ENCODE measurements at places on chromosomes 13 and 19.
A peak's percentile ranks its signal among the peaks of the same experiment; 100 is the strongest.

DNA sequence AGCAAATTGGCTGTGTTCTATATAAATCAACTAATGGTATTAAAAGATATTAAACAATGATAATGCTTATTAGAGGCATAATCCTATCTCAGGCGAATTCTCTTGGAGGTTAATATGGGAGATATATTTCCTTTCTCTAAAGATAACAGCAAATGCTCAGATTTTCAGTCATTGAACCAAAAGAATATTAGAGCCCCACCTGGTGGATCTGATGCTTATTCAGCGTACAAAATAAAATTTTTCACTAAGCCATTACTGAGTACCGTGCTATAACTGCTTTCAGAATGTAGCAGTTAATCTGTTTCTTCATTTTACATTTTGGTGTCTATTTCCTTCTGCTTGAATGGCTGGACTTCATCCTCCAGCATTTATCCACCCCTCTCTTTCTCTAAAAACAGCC, 143.3 kb upstream of the IPO5 start:
- DNase-seq, result no peak

- no peak for DNase-seq
Observed at GRCh38 chr13:48678316-48678715, 24.6 kb downstream of the CYSLTR2 start.

GRCh38 chr19:54309811-54310210, 3.2 kb downstream of the LILRA5 start:
- DNase-seq, result no peak

DNA sequence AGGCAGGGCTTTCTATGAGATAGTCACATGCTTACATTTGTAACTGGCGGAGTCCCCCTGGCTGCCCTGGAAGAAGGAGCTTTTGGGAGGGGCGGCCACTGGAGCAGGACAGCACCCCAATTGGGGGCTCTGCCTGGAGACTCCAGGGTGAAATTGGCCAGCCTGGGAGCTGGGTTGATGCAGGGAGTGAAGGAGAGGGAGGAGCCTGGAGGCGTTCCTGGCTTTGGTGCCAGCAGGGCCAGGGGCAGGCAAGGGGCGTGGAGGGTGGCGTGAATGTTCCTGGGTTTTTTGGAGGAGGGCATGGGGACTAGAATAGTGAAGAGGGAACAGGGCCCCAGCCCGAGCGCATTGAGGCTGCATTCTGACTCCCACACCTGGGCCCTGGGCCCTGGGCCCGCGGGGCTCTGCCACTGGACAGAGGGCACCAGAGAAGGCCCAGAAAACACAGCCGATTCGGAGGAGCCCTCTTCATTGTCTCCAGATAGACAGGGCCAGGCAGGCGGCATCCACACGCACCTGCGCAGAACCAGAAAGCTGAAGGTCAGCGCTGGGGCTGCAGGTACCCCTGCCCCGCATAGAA, 29.5 kb downstream of the COMP start:
- DNase-seq, result no peak

- no peak for DNase-seq
Observed at GRCh38 chr13:37766502-37766901, 103.1 kb downstream of the TRPC4 start.

DNA sequence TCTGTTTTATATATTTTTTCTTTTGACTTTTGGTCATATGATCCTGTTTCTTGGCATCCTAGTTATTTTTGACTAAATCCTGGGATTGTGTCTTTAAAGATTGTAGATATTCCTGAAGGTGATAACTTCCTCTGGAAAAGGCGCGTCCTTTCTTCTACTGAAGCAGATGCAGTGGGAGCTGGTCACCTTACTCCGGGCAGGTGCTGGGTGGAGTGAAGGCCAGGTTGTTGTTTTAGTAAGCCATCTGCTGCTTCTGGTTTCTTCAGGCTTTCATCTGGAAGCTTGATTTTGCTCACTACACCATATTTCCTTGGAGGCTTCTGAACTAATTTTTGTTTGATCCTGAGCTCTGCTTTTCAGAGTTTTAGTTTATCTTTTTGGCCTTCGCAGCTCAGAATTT, 21.5 kb downstream of the URI1 start:
- DNase-seq, result no peak

DNA sequence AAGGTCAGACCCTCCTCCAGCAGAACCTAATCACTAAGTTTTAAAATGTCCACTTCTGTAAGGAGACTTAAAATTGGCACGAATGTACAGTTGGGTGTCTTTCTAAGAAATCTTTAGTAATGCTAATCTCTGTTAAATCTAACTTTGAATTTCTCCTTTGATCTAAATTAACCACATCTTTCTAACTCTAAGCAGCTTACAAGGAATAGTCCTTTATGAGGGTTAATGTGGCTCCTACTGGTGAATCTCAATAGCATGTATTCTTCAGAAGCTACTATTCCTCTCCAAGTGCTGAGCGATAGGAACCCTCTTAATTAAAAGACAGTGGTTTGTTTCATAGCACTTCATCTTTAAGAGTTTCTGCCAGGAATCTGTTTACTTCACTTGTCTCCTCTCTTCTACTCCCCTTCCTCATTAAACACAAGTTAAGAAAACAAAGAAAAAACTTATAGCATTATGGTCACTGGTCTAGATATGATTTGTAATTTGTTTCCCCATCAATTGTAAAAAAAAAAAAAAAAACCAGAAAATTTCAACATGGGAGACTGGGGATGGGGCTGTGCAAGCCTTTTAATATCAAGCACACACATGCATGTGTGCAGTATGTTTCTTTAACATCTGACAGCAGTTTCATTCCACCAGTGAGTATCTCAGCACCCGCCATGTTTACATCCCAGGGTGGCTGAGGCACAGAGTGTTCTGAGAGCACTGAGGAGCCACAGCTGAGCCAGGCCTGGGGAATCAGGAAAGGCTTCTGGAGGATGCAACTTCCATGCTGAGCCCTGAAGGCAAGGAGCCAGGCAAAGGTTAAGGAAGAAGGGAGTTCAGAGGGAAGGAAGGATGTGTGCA, 57.7 kb downstream of the ATP7B start:
- DNase-seq, result no peak

DNA sequence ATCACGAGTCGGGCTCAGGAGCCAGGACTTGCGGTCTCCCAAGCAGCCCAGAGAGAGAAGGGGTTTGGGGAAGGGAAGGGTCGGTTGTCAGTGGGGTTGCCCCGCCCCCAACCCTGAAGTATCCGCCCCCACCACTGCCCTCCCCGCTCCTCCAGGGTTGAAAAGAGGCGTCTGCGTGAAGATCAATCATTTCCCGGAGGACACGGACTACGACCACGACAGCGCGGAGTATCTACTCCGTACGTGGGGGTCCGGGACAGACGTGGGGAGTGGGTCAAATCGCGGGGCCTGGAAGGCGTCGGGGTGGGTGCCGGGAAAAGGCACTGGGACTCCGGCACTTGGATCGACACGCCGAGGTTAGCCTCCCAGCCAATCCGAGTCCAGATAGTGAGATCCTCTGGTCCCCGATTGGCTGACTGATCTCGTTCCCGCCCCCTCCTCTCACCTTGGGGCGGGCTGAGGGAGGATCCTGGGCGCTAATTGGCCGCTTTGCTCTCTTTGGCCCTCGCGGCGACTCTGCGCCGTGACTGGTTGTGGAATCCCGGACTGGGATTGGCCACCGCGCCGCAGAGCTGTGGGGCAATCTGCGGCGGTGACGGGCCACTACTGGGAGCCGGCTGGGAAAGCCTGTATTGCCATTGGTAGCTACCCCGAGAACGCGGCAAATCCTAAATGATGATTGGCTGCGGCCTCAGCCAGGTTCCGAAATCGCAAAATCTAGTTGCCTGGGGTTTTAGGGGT, 13.3 kb upstream of the CACNG6 start:
- no peak for DNase-seq

- peak; percentile 22 for DNase-seq
Observed at GRCh38 chr19:10566658-10567410, 1.0 kb upstream of the KRI1 start.

DNA sequence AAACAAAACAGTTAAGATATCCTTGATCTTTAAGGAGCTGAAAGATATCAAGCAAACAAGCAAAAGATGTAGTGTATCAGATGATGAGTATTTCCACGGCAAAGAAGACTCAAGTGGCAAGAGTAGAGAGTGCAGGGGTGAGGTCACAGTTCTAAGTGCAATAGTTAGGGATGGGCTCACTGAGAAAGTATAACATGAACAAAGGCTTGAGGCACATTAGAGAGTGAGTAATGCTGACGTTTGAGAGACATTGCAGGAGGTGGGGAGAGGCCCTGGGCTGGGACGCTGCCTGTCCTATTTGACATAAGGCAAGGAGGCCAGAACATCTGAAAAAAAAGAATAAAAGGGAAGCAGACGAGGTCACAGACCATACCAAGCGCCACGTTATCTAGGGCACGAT, 1.4 kb downstream of the DUXA start:
- no peak for DNase-seq

GRCh38 chr13:97492257-97492656, 58.3 kb downstream of the RAP2A start:
- DNase-seq, result no peak

DNA sequence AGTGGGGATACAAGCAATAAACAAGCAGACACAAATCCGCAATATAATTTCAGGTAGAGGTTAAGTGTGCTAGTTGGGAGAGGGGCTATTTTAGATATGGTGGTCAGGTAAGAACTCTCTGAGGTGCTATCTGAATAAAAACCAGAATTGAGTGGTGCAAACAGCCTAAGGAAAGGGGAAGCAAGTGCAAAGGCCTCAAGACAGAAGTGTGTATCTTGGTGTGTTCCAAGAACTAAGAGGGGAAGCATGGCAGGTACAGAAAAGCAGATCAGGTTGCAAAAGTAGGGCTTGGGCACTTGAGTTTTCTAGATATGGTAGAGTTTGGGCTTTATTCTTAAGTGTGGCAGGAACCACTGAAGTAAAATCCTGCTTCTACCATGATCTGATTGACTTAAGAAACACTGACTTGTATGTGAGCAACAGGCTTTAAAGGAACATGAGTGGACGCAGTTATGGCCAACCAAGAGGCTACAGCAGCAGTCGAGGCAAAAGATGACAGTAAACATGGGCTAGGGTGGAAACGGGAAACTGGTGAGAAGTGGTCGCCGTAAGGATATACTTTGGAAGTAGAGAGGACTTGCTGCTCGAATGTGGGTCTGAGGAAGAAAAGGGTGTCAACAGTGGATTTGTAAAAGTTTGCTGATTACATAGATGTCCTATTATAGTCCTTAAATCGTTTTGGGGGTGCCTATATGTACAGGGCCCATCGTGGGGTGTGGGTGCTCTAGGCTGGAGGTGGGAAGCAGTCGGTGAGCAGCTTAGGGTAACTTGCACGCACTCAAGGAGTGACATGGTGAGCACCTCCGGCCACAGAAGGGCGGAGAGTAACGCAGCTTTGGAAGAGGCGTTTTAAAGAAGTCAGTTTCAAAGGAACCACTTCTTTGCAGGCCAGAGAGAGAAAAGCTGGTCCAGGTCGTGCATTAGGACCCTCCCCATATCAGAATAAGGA, 677 bp downstream of the TGDS start:
- DNase-seq, result peak; percentile 33

DNA sequence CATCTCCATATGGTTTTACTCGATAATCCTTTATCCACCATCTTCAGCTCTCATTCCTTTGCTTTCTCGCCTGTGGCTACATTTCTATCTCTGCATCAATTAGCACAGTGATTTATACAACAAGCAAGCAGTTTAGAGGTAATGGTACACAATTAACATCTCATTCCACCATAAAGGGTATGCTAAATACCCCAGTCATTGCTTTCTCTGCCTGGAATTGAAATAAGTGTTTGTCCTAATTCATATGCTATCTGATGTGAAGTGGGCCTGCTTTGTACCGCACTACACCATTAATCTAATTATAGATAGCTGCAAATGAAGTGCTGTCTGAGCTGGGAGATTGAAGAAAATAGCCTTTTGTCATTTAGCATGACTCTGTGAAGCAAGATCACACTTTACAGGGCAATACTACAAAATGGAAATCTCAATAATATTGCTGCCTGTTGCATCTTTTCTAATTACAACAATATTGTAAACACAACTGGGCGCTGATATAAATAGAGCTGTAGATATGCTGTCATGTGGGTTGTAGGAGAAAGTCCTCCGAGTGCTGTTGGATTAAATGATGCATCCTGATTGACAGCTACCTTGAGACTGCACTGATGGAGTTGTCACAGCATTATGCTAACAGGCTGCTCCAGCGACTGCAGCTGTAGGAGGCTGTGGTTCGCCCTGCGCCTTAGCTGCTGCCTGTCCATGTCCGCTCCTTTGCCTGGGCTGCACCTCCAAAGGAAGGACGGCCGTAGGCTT, 78.2 kb downstream of the GGACT start:
- DNase-seq, result no peak

GRCh38 chr13:44040070-44040817, 160.5 kb downstream of the LACC1 start:
- no peak for DNase-seq

GRCh38 chr13:40206241-40207000, 460.0 kb downstream of the FOXO1 start:
- no peak for DNase-seq

GRCh38 chr13:113906571-113906970, 42.7 kb upstream of the GAS6 start:
- DNase-seq, result no peak

DNA sequence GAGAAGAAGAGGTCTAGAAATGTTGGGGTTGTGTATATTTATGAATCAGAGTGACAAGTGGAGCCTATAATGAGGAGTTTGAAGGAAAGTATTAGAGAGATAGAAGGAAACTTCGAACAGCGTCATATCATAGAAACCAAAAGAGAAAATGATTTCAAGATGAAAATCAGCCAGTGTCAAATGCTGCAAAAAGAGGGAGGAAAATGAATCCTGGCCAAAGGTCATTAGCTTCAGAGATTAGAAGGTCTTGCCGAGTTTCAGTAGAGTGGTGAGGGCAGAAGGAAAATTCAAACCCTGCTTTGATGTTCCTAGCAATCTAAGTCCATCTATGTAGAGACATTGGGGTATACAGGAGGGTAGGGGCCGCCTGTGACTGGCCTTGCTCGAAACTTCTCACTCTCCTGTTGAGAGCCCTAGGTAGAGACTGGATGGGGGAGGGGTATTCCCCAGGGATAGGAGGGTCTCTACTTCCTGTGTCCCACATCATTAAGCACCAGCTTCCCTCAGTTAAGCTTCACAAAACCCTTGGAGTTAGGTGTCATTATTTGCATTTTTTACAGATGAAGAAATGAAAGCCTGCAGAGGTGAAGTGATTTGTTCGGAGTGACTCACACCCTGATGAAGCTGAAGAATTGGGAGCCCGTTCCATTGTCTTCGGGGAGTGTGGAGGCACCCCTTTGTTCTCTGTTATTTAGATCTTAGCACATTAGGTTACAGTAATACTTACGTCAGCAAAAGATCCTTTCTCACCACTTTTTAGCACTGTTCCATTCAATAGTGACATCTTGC, 62.8 kb downstream of the FGF9 start:
- no peak for DNase-seq

Data from MM.1S (cell line).